ENCODE measurements at places on chromosomes 3 and 15. TPM values are rescaled to one million over a fixed set of nuclear protein-coding genes. Genes with fewer than 3 reads are reported as not detected.

Gene RGMA
- total RNA-seq: 12.4 TPM

DNA sequence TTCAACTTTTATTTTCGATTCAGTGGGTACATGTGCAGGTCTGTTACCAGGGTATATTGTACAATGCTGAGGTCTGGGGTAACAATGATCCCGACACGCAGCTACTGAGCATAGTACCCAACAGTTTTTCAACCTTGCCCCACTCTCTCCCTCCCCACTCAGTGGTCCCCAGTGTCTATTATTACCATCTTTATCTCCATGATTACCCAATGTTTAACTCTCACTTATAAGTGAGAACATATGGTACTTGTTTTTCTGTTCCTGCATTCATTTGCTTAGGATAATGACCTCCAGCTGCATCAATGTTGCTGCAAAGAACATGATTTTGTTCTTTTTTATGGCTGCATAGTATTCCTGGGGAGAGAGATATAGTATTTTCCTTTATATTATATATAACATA lies 75.7 kb upstream of the EPHB3 start:
- H3K27me3 ChIP-seq: peaks cover 54% of the 10 kb centered on the region
- no peak overlapping the region for H3K4me3 ChIP-seq
- DNase-seq: no peak
- H3K27ac ChIP-seq: no peak overlapping the region
- no peaks in the 10 kb centered on the region for H3K4me1 ChIP-seq

DNA sequence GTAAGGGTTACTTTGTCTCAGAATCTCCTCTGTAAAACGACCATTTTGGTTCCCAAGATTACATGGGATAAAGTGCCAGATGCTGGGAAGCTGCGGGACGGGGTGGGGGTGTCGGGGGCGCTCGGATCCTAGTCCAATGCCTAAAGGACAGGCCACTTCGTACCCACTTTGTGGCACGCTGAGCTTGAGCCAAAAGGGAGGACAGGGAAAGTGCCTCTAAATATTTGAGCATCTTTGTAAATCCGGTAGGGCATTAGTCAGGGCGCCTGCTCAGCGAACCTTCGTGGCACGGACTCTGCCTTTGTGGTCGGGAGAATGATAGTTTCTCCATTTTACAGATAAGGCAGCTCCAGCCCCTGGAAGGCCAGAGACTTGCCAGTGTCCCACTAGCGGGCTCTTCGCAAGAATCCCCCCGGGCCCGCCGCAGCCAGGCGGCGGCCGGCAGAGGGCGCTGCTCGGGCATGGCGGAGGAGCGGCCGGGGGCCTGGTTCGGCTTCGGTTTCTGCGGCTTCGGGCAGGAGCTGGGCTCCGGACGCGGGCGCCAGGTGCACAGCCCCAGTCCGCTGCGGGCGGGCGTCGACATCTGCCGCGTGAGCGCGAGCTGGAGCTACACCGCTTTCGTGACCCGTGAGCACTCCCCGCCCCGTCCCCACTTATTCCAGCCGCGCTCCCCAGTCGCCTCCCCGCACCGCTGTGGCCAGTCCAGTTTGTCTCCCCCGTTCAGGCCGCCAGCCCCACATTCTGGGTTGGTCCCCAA lies 1.8 kb downstream of the RCCD1 start:
- peak; percentile 94 for DNase-seq
- peaks cover 22% of the 10 kb centered on the region for H3K36me3 ChIP-seq
- no peaks in the 10 kb centered on the region for H3K27me3 ChIP-seq
- H3K27ac ChIP-seq: peak overlapping the region; percentile 52
- H3K4me1 ChIP-seq: peaks cover 23% of the 10 kb centered on the region
- peak overlapping the region; percentile 73 for H3K4me3 ChIP-seq

DNA sequence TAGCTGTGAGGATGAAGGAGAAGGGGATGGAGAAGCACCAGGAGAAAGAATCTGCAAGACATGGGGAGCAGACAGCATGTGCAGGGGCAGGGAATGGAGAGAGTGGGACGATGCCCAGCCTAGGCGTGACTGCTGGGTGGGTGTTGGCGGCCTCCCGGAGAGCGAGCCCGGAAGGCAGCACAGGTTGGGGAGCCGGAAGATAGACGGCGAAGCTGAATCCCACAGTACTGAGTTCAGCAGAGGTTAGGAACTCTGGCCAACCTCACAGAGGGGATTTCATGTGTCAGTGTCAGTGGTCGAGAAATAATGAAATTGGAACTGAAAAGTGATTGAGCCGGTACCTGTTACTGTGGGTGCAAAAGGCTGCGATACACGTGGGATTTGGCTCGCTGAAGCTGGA lies 55.2 kb downstream of the PXYLP1 start:
- H3K27me3 ChIP-seq: no peaks in the 10 kb centered on the region
- H3K36me3 ChIP-seq: peaks cover 6% of the 10 kb centered on the region
- H3K4me3 ChIP-seq: no peak overlapping the region
- H3K4me1 ChIP-seq: peaks cover 70% of the 10 kb centered on the region

DNA sequence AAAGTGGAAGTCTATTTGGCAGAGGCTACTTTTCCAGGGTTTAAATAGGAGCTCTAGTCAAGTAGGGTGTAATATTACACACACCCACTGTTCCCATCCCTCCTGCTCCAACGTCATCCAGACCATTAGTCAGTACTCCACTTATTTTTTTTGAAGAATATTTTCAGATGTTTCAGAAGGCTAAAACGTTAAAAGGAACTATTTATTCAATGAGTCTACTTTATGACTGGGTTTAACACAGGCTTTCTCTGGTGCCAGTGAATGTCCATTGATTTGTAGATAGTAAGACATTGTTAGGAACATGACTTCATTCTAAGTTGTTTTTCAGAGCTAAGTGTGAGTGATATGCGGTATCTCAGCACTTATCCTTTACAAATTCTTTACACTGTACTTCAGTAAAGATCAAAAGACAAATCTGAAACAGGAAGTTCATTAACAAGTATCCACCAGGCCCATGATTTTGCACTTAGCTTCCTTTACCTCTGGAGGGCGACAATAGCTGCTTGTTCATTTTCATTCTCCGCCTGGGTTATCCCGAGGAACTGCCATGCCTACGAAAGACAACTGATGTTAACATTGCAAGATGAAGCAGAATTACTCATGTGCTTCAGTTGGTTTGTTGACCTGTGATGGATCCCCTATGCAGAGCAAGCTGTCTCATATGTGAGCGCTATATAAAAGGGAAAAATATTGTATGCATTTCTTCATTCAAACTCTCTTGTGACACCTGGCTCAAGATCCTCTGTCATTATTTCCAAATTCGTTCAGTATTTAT lies 158.7 kb downstream of the USP13 start:
- peaks cover 22% of the 10 kb centered on the region for H3K4me1 ChIP-seq
- no peaks in the 10 kb centered on the region for H3K36me3 ChIP-seq
- H3K27ac ChIP-seq: peak overlapping the region; percentile 91

- no peaks in the 10 kb centered on the region for H3K4me1 ChIP-seq
- peaks cover 34% of the 10 kb centered on the region for H3K27me3 ChIP-seq
- H3K36me3 ChIP-seq: no peaks in the 10 kb centered on the region
- H3K4me3 ChIP-seq: no peak overlapping the region
- no peak overlapping the region for H3K27ac ChIP-seq
Observed at GRCh38 chr3:155682426-155683343, 62.2 kb downstream of the PLCH1 start.

DNA sequence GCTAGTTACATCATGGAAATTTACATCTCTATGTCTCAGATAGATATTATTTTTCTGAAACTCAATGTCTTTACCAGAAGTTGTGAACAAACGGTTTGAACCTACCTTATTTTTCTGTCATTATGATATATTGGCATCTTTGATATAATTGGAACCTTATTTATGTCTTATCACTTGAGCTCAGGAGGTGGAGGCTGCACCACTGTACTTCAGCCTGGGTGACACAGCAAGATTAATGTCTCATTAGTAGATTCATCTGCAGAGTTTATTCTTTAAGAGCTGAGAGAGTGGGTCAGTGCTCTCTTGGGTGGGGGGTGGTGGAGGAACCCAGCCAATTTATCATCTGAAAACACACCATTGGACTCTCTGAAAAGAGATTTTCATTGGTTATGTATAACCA lies 21.4 kb downstream of the SCG3 start:
- no peak for DNase-seq
- no peak overlapping the region for H3K27ac ChIP-seq
- H3K36me3 ChIP-seq: no peaks in the 10 kb centered on the region
- H3K4me3 ChIP-seq: no peak overlapping the region

GRCh38 chr3:72427624-72428023 lies 420.6 kb downstream of the SHQ1 start:
- H3K27me3 ChIP-seq: no peaks in the 10 kb centered on the region
- DNase-seq: no peak
- H3K4me1 ChIP-seq: peaks cover 42% of the 10 kb centered on the region
- H3K36me3 ChIP-seq: peaks cover under 1% of the 10 kb centered on the region
- H3K27ac ChIP-seq: no peak overlapping the region
- no peak overlapping the region for H3K4me3 ChIP-seq

Gene HEMK1
- total RNA-seq: 23.1 TPM

Gene CHAC1
- total RNA-seq: 39.3 TPM

Gene IP6K2
- total RNA-seq: 104 TPM

GRCh38 chr3:38604246-38604645 lies 45.2 kb downstream of the SCN5A start:
- H3K4me3 ChIP-seq: no peak overlapping the region
- no peaks in the 10 kb centered on the region for H3K36me3 ChIP-seq
- H3K27me3 ChIP-seq: no peaks in the 10 kb centered on the region
- no peak overlapping the region for H3K27ac ChIP-seq

Gene CCRL2
- total RNA-seq: not detected

DNA sequence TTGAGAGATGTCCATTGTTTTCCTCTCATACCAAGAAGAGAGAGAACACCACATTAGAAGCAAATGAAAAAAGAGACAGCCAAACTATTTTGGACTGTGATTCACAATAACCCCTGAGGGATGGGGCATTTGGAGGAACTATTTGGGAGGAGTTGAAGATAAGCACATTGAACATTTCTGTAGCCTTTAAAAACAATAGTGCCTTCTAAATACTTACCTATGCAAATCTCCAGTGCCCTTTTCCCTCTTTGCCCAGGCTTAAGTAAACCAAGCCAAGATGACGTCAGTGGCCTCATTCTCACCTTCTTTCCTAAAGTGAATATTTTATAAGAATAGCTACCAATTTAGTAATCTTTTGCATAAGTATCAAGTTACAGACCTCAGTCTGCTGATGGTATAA lies 89.7 kb upstream of the COL8A1 start:
- H3K27ac ChIP-seq: no peak overlapping the region
- no peak overlapping the region for H3K4me3 ChIP-seq
- no peaks in the 10 kb centered on the region for H3K36me3 ChIP-seq
- H3K4me1 ChIP-seq: peaks cover 52% of the 10 kb centered on the region

- no peaks in the 10 kb centered on the region for H3K27me3 ChIP-seq
- peaks cover 2% of the 10 kb centered on the region for H3K36me3 ChIP-seq
- no peak overlapping the region for H3K27ac ChIP-seq
- DNase-seq: no peak
Observed at GRCh38 chr15:95561463-95561862, 769.0 kb upstream of the NR2F2 start.

DNA sequence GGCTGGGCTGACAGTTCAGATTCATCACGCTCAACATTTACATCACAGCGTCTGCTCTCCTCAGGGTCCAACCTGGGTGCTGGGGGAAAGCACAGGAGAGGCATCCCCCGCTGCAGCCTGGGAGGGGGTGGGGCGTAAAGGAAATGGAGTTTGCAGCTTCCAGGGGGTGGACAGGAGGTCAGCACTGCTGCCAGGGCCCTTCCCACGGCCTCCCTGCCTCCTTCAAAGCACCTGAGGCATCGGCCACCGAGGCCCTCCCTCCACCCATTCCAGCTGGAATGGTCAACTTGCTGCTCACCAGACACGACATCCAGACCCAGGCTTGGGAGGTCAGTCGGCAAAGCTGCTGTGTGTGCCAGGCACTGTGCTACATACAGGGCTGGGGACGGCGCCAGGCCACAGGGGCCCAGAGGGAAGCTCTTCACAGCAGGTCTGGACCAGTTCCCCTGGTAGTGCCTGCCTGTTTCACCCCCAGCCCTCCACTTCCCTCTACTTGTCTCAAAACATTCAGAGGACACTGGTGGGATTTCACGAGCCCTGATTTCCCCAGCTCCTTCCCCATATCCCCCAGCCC lies 120.7 kb downstream of the ANP32A start:
- H3K36me3 ChIP-seq: peaks cover 18% of the 10 kb centered on the region
- DNase-seq: no peak
- no peaks in the 10 kb centered on the region for H3K27me3 ChIP-seq
- H3K4me1 ChIP-seq: peaks cover 12% of the 10 kb centered on the region
- H3K27ac ChIP-seq: peak overlapping the region; percentile 98
- peak overlapping the region; percentile 47 for H3K4me3 ChIP-seq

DNA sequence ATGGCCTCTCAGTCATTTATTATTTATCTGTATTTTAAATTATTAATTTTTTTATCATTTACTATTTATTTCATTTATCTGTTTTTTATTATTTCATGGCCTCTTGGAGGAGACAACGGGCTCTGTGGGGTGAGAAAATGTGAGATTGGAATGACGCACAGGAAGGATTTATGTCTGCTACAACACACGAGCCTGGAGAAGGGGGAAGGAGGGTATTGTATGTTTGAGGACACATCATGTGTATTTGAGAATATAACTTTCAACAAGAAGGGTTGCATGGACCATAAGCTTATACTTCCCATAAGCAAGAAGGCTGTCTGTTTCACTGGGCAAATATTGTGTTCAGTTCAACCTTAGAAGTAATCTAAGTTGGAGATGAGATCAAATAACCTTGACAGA lies 31.7 kb downstream of the LSM3 start:
- H3K4me3 ChIP-seq: no peak overlapping the region
- H3K36me3 ChIP-seq: no peaks in the 10 kb centered on the region
- H3K4me1 ChIP-seq: peaks cover 55% of the 10 kb centered on the region

DNA sequence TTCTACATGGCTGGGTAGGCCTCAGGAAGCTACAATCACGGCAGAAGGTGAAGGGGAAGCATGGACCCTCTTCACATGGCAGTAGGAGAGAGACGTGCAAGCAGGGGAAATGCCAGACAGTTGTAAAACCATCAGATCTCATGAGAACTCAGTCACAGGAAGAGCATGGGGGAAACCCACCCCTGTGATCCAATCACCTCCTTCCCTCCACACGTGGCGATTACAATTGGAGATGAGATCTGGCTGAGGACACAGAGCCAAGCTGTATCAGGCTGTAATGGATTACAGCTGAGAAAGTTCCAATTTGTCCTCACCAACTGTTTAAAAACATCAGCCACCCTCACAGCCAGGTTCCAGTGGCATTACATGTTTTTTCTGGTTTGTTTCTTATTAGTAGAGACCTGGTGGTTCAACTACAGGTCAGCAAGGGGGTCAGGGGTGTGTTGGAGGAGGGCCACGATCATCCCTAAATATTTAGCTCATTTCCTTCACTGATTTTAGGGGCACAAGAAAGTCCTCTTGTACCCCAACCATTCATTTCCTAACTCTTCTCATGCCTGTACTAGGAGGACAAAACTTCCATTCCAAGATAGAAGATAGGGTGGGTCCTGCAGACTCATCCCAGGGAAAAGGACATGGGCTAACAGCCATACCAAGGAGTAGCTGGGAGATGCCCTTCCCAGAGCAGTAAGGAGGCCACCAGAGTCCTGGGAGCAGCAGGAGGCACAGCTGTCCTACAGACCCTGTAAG lies 54.4 kb downstream of the ANXA2 start:
- H3K27ac ChIP-seq: peak overlapping the region; percentile 74
- H3K36me3 ChIP-seq: peaks cover 39% of the 10 kb centered on the region
- no peak overlapping the region for H3K4me3 ChIP-seq
